IMR-90 (cell line): ENCODE measurements at places on chromosomes 4 and X.

DNA sequence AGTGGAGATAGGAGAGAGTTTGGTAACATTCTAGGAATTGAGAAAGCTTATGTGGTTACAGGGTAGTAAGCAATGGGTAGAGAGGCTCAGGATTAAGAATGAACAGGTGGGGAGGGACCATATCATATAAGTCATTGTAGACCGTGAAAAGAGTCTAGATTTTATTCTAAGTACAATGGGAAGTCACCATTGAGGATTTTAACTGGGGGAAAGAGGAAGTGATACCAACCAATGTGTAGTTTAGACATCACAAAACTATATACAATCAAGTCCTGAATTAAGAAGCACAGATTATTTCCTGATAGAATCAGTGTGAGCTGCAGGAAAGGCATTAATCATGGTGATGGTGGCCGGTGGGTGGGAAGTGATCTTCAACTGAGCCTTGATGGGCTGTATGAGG lies 178.3 kb upstream of the ZIC3 start:
- no peak for DNase-seq

DNA sequence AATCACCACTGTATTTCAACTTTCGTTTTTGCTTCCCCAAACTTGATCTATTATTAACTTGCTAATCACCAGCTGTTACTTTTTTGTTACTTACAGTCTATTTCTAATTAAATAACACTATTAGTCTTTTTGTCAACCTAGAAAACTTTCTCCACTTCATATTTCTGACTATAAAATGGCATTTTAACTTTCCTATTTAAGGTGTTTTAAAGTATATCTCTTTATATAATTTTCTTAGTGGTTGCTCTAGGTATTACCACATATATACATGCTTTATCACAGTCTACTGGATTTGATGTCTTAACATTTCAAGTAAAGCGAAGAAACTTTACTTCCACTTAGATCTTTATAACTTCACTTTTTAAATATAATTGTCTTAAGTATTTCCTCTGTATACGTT lies 421.2 kb downstream of the DCAF12L2 start:
- no peak for DNase-seq

- no peak for DNase-seq
These were observed 374.6 kb downstream of the RAB28 start for GRCh38 chr4:13109536-13109935.

DNA sequence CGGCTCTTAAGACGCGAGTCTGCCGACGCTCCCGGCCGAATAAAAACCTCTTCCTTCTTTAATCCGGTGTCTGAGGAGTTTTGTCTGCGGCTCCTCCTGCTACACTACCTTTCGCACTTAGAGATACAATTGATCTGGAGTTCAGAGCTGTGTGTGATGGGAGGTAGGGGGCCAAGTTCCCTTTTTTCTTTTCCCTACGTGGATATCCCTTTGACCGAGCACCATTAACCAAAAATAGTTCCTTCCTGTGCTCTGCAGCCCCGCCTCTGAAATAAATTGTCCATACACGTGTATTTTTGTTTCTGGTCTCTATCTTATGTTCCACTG lies 555 bp upstream of the PGM2 start:
- no peak for DNase-seq

- DNase-seq = no peak
These were observed 423.3 kb downstream of the MAGEE1 start for GRCh38 chrX:76850851-76851250.

GRCh38 chr4:114263233-114263632 lies 283.8 kb upstream of the ARSJ start:
- peak; percentile 81 for DNase-seq

DNA sequence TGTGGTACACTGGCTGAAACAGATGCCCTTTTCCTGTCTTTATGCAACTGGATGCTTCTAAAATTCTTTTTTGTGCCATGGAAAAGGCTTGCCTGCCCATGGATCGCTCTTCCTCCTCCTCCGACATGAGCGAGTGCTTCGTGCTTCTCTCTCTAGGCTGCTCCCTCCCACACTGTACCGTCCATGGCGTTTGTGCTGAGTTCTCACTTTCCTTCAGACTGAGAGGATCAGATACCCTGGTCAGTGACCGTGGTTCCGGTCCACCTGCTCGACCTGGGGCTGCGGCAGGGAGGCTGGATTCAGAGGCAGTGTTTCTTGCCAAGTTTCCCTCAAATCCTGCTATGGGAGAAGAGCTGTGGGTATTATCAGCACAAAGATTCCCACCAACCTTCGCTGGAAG lies 10.2 kb upstream of the CLDN24 start:
- no peak for DNase-seq

DNA sequence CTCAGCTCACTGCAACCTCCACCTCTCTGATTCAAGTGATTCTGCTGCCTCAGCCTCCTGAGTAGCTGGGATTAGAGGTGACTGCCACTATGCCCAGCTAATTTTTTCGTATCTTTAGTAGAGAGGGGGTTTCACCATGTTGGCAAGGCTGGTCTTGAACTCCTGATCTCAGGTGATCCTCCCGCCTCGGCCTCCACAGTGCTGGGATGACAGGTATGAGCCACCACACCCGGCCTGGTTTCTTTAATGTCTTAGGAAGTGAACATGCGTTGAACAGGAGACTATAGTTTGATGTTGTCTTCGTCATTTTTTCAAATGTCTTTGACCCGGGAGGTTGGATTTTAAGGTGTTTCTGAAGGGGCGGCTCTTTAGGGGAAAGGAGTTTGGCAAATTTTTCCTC lies 91.0 kb downstream of the DHRSX start:
- no peak for DNase-seq

DNA sequence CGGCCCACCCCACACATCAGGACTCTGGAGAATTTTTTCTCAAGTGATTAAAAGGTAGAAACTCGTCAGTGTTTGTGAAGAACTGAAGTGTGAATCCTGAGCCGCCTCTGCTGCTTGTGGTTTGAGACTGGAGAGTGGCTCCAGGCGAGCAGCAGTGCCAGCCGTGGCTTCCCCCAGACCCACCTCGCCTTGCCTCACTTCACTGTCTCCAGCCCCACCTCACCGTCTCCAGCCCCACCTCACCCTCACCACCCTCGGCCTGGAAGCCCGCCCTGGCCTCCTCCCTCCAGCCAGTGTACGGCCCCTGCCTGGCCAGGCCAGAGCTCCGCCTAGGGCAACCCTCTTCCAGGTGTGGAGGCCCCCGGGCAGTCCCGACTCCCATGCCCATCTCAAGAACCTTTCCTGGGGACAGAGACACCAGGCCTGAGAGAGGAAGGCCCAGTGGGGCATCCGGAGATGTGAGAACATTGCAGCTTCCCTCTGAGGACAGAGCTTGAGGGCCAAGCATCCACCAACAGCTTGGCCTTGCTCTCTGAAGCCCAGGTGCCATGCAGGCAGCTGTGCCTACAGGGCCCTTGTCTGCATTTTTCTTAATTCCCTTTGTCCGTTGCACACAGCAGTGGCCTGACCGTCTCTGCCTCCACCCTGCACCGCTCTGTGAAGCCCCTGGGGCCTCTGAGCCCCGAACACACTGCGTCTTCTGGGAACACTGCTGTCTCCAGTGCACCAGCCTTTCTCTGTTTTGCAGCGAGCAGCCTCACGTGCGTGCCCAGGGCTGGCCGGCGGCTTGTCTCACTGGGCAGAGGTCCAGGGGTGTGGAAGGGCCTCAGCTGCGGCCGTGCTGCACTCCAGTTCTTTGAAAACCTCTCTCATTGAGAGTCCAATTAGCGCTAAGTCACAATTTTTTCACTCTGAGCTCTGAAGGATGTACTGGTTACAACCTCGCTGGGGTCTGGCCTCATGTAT lies 13.8 kb downstream of the SH3BP2 start:
- DNase-seq = peak; percentile 55

DNA sequence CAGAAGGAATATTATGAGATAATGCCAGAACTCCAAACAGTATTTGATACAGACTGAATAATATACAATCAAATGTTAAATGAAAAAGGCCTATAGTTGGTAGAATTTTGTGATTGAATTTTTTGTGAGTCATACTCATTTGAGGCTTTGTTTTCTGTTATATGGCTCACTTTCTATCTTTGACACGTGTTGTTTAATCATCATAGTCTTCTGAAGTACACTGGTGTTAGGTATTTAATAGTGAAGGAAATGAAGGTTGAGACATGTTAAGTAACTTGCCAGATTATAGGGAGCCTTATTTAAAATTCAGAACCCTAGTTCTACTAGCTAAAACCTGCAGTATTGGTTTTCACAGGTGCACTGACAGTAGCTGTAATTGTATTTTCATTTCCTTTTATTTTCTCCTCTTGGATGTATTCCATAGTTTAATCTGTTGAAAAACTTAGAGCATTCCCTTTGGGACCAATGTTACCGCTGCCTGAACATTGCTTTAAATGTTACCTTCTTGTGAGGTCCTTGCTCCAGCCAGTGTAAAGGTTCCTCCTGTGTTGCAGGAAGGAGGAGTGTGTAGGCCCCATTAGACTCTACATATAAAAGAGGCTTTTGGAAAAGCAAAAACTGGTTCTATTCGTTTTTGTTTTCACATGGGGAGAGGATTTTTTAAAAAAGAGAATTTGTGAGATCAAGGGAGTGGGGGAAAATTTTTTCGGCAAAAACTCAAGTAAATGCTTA lies 224.1 kb downstream of the ARHGAP10 start:
- no peak for DNase-seq

- peak; percentile 30 for DNase-seq
These were observed 29.0 kb upstream of the RAP1GDS1 start for GRCh38 chr4:98232202-98232601.

GRCh38 chr4:176611951-176612350 lies 180.8 kb downstream of the VEGFC start:
- no peak for DNase-seq

DNA sequence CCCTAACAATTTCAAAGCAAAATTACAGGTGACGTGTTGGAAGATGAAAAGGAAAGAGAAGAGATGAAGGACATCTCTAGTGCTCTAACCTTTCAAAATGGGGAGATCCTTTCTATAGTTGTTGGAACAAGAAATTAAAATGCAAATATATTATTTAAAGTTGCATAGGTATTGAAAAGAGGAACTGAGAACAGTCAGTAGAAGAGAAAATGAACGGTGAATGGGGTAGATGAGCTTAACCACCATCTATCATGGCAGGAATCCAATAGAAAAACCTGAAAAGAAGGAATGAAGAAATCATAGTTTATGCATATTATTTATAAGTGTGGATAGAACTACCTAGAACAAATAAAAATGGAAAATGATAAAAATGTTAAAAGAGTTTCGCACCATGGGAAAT lies 42.0 kb downstream of the ANXA5 start:
- DNase-seq = no peak

DNA sequence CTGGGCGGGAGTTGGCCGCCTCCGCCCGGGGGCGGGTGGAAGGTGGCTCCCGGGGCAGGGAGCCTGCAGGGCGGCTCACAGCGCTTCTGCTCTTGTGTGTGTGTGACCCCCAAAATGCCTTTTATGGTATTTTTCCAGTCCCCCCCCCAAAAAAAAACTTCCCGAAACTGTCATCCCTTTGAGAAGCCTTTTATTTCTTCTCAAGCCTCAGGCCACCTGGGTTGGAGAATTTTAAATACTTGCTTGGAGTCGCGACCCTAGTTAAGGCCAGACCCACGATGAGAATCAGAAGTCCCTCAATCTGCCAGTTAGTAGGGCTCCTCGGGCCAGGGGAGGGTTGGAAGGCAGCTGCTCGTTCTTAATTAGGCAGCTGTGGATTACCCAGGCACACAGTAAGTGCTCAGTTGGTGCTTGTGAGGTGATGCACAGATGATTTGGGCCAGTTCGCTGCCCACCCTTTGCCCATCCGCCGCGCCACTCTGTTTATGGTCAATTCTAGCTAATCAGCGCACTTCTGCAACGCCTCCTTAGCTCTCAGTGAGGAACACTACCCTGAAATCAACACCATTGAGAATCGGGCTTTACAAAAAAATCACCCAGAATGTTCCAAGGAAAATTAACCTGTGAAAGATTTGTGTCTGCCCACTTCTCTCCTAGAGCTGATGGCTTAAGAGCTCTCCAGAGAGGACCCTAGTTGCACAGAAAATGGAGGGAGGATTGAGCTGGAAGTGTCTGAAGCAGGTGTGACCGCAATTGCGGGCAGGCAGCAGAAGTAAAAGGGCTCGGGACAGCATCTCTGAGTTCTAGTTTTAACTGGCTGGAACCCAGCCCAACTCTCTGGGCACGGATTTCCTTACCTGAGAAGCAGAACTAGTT lies 648 bp upstream of the SCD5 start:
- DNase-seq = no peak

GRCh38 chr4:141705747-141706377 lies 69.5 kb downstream of the IL15 start:
- no peak for DNase-seq

- peak; percentile 3 for DNase-seq
These were observed 20.4 kb upstream of the FRMPD3 start for GRCh38 chrX:107429090-107429489.

DNA sequence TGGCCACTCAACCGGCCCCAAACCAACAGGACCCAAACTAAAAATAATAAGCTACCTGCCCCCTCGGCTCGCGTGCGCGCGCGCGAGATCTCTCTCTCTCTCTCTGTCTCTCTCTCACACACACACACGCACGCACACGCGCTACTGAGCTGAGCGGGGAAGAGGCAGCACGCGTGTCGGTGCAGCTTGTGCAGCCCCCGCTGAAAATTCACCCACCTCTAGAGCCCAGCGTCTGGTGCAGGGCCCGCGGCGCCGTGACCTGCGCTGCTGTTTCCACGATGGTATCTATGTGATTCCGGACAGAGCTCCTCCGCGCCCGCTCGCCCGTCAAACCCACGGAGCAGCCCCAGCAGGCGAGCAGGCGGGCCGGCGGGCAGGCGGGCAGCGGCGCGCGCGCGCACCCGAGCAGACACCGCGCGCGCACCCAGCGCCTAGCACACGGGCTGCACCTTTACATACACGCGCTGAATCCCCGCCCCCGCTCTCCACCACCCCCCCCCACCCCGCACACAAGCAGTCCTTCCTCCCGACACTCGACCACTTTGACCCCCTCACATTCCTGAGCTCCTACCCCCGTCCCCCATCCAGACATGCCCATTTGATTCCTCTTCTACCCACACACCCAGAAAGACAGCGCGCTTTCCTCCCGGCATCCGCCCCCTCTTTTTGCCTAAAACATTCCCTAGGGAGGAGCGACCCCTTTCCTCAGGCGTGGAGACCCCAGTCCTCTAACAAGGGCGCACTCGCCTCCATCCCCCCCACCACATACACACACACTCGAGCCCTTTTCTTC lies 1.0 kb downstream of the SLITRK4 start:
- DNase-seq = no peak

DNA sequence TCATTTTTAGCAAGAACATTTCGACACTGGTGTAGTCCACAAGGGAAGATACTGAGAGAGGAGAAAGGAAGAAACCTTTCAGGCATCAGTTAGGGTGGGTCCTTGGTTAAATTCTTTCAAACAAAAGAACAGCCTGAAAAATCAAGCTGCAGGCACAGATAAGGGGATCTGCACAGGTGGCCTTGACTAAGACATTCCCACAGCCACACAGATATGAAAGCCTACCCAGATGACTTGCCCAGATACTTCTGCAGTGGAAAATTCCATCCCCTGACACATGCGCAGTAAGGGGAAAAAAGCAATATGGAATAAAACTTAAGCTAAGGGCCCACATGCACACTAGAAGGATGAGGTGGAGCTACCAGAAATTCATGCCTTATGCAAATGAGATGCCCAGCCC lies 8.9 kb upstream of the TMEM165 start:
- DNase-seq = no peak

GRCh38 chr4:20283039-20283438 lies 31.3 kb downstream of the SLIT2 start:
- DNase-seq = no peak

- no peak for DNase-seq
These were observed 13.0 kb downstream of the NSDHL start for GRCh38 chrX:152843852-152844251.
